Activated CD8-positive, alpha-beta memory T cell treated with anti-CD3 and anti-CD28 coated beads for 1 hour (primary cell): ENCODE measurements at places on chromosomes 7 and 10.
A peak's percentile ranks its signal among the peaks of the same experiment; 100 is the strongest.

DNA sequence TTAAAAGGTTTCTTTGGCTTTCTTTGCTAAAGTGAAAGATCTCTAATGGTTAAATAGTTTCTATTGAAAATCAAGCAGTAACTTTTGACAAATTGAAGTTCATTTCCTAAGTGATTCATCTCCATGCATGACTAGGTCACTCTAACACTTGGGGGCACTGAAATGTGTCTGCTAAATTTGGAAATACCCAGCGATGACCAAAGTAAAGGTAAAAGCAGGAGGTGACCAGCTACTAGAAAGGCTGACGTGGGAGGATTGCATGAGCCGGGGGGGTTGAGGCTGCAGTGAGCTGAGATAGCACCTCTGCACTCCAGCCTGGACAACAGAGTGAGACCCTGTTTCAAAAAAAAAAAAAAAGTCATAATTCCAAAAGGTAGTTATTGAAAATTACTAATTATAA lies 111.8 kb upstream of the GPR141 start:
- DNase-seq, result no peak

GRCh38 chr7:140640727-140641523 lies at the start of gene DENND2A:
Gene DENND2A, minus strand, starts transcription at chr7:140640813. Its CDS starts 38,416 bp downstream, at chr7:140602397.
- no peak for DNase-seq

DNA sequence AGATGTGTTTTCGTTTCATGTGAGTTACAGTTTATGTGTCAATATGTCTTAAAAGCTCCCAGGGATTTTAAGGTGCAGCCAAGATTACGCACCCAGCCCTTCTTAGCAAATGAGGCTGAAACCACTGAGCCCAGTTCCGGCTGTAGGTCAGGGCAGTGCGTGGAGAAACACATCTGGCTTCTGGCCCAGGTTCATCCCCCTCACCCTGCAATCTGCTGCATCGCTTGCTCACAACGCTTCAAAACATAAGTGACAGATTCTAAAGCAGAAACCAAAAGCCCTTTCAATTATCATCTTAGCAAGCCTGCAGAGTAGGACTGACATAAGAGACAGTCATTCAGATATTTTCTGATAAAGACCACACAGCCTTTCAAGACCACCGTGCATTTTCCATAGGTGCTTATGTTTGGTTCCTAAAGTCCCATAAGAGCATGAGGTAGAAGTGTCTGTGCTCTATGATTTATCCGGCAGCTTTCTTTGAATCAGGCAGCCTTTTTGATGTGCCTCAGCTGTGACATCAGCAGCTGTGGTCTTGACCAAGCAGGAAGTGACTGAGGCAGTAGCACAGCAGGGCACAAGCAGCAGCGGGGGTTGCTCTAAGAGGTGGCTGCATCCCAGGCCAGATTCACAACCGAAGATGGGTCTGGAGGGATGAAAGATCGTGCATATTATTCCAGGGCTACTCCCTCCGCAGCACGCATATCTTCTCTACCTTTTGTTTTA lies 72.1 kb upstream of the LYZL2 start:
- DNase-seq, result peak; percentile 30

GRCh38 chr10:63256009-63256773 lies 123.1 kb downstream of the NRBF2 start:
- DNase-seq, result no peak
